ENCODE measurements at places on chromosomes 3 and 15.

- no peak for DNase-seq
Measured at GRCh38 chr3:99400352-99400751, 238.0 kb upstream of the COL8A1 start.

GRCh38 chr3:189389346-189389745, 217.6 kb downstream of the TPRG1 start:
- no peak for DNase-seq

- no peak for DNase-seq
Measured at GRCh38 chr15:101489599-101490407, at the start of gene PCSK6. Gene PCSK6 (minus strand): TSS chr15:101489707. CDS start chr15:101489670, 37 bp downstream.

DNA sequence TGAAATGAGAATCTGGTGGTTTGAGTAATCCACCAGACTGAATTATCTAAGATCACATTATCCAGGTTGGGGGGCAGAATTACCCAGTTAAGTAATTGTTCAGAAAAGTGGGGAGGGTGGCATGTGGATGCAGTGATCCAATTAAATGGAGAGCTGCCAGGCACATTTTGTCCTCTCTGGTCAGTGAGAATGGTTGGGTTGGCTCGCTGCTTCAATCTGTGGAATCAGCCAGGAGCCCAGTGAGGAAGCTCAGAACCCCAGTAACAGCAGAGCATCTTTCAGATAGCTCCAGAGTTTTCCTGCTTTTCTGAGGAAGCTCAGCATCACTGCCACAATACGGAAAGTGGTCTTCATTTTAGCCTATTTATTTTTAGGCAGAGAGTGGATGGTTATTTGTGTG, 6.4 kb upstream of the EXOG start:
- no peak for DNase-seq

GRCh38 chr3:4565809-4566501, 72.8 kb downstream of the ITPR1 start:
- no peak for DNase-seq
